ENCODE measurements at places on chromosomes 6 and 20.

DNA sequence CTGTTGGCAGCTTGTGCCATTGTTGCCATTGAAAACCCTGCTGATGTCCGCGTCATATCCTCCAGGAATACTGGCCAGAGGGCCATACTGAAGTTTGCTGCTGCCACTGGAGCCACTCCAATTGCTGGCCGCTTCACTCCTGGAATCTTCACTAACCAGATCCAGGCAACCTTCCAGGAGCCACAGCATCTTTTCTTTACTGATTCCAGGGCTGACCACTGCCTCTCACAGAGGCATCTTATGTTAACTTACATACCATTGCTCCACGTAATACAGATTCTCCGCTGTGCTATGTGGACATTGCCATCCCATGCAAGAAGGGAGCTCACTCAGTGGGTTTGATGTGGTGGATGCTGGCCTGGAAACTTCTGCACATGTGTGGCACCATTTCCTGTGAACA, 221.8 kb upstream of the FAM83B start:
- DNase-seq: no peak

GRCh38 chr20:11852811-11853210, 64.9 kb upstream of the BTBD3 start:
- no peak for DNase-seq

- no peak for DNase-seq
These were observed 14.6 kb upstream of the TOX2 start for GRCh38 chr20:43900121-43900466.

GRCh38 chr6:139909992-139910391, 535.5 kb upstream of the CITED2 start:
- DNase-seq: no peak
